ENCODE measurements at places on chromosomes 11 and 22. TPM values are rescaled to one million over a fixed set of nuclear protein-coding genes. Genes with fewer than 3 reads are reported as not detected.

ARHGAP42 gene
- total RNA-seq: 0.46 TPM

NXPE1 gene
- total RNA-seq: not detected

GALR3 gene
- not detected for total RNA-seq

APOA1 gene
- not detected for total RNA-seq

DNA sequence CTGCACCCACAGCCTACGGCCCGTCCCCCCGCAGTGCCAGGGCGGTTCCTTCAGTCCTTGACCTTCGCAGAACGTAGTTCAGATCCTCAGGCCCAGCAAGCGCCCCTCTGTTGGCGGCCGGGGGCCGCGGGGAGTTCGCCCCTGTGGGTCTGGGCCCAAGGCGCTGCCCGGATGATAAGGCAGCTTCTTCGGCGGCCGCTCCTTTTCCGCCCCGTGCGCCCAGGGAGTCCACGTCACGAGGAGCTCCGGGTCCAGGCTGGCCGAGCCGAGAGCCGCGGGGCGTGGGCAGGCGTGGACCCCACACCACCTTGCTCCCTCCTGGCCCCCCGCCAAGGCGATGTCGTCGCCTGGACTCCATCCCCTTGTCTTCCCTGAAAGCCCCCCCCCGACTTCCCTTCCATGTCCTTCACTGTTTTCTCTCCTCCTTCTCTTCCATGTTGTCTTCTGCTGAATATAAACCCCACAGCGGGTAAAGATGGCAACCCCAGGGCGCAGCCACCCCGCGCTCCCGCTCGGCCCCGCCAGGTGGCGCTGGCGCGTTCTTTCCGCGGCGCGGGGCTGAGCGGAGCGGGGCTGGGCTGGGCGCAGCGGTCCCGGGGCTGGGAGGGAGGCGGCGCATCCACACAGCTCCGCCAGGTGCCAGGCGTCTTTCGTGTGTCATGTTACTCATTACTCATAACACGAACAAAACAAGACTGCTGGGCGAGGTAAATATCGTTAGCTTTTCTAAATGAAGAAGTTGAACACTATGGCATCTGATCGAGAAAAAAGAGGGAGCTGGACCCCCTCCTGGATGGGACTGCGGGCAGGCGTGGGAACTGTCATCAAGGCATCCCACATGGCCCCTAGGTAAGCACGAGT is 321.0 kb downstream of the NTM start:
- DNase-seq: no peak

- DNase-seq: no peak
Observed at GRCh38 chr11:122741613-122742300, 86.2 kb downstream of the UBASH3B start.

GRCh38 chr22:40679249-40679963 is at the start of gene MCHR1:
MCHR1 (plus strand) TSS chr22:40679484; CDS start chr22:40679653, 169 bp downstream.
- DNase-seq: no peak

GRCh38 chr11:59206635-59207034 is 6.1 kb downstream of the MPEG1 start:
- DNase-seq: no peak

- no peak for DNase-seq
Observed at GRCh38 chr11:12361682-12362081, 15.7 kb upstream of the PARVA start.

- DNase-seq: peak; percentile 39
Observed at GRCh38 chr11:78039919-78040671, 17.0 kb upstream of the KCTD14 start.

DNA sequence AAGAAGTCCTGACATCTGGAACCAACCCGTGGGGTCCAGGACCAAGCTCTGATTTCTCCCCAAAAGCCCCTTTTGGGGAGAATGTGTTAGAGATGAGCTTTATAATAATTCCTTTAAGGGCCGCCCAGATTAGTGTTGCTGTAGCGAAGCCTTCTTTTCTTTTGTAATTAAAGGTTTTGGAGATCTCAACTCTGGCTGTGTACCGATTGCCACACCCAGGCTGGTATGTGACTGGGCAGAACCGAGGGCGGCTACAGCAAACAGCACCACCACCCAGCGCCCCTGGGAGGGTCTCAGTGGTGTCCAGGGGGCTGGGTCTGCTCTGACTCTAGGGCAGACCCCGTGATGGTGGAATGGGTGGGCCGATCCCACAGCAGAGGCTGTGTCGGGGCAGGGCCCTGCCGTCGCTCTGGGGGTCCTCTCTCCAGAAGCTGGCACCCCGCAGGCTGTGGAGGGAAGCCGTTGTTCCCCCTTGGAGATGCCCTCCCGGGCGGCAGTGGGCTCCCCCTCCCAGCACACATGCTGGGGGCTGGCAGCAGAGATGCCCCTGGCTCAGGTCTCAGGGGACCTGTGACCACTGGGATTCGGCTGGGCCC is 31.0 kb downstream of the TPCN2 start:
- no peak for DNase-seq

DNA sequence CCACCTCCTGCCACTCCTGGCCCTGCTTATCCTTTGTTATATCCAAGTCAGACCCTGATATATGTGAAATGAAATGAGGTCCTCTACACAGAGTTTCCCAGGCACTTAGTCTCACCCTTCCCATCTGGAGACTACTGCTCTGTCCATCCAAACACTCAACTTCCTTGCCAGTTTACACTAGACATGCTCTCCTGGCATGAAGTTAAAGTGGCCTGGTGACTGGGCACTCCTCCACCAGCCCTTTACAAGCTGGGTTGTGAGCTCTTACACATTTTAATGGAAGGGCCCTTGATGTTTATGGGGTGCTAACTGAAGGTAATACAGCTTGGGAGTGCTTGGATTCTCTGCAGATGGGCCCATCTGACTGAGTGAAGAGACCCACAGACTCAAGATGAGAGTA is 216.1 kb upstream of the NARS2 start:
- DNase-seq: no peak

DNA sequence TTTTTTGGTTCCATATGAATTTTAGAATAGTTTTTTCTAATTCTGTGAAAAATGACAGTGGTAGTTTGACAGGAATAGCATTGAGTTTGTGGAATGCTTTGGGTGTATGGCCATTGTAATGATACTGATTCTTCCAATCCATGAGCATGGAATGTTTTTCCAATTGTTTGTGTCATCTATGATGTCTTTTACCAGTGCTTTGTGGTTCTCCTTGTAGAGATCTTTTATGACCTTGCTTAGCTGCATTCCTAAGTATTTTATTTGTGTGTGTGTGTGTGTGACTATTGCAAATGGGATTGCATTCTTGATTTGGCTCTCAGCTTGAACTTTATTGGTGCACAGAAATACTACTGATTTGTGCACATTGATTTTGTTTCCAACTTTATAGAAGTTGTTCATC is 3.0 kb upstream of the CSF2RB start:
- DNase-seq: no peak

- DNase-seq: no peak
Observed at GRCh38 chr11:111932611-111932950, 4.6 kb upstream of the DIXDC1 start.

DNA sequence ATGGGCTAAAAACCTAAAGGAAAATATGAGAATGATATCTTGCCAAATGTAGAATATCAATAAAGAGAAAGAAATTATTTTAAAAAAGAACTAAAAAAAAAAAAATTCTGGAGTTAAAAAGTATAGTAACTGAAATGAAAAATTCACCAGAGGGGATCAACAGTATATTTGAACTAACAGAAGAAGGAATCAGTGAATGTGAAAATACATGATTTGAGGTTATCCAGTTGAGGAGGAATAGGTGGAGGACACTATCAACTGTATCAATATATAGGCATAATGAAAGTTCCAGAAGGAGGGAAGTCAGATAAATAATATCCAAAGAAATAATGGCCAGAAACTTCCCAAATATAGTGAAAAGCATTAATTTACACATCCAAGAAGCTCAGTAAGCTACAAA is 16.1 kb upstream of the HORMAD2 start:
- DNase-seq: no peak

DNA sequence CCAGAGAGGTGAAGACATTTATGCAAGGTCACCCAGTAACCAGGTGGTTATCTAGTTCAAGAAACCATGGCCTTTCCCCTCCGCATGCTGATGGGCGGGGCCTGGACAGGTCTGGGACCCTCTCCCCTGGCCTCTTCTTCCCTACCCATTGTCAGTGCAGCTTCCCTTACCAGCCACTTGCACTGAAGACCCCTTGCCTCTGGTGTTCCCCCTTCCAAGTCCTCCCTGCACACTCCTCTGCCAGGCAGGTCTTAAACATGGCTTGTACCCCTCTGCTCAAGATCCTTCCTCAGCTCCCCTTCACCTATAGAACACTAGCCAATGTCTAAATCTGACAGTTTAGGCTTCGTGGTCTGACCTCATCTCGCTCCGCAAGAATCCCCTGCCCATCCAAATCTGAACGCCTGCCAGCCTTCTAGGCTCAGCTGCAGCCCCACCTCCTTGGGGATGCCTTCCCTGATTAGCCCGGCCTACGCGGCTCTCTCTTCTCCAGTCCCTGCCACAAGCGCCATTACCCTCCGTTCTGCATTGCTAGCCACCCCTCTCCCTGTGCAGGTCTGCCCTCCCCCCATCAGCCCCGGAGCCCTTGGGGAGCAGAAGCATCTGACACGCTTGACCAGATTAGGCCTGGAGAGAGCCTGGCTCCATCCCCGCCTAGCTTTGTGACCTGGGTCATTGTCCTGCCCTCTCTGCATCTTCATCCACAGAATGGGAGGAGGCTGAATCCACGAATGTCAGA is 213.8 kb downstream of the DSCAML1 start:
- no peak for DNase-seq

DNA sequence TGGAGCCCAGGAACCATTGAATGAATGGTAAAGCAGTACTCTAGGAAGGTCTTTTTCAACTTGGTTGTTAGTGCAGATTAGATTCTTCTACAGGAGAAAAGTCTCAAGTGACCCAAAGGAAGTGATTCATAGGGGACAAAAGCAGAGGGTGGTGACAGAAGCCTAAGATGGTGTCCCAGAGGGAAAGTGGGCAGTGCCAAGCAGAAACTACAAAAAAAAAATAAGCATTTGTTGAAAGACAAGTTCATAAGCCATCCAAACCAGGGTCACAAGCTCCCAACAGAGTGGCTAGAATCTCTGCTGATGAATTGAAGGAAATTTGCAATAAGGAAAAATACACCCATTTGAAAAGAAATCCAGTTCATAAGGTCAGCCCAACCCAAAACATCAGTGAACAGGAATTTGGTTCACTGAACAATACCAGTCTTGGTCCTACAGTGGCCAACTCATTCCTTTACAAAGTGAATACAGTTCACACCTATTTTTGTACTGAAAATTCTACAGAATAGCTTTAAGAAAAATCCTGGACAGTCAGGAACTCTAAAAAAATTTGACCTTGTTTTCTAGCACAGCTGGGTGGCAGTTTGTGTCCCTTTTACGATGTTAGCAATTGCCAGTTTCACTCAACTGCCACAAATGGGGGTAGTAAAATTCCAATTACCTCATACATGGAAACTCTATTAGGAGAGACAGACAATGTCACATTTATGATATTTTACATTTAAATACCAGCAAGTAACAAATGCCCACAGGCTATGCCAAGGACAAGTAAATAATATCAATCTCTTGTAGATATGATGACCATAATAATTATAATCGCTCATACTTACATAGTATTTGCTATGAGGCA is 21.6 kb upstream of the NUP160 start:
- no peak for DNase-seq

- DNase-seq: no peak
Observed at GRCh38 chr11:23688835-23689234, 808.0 kb upstream of the LUZP2 start.

DNA sequence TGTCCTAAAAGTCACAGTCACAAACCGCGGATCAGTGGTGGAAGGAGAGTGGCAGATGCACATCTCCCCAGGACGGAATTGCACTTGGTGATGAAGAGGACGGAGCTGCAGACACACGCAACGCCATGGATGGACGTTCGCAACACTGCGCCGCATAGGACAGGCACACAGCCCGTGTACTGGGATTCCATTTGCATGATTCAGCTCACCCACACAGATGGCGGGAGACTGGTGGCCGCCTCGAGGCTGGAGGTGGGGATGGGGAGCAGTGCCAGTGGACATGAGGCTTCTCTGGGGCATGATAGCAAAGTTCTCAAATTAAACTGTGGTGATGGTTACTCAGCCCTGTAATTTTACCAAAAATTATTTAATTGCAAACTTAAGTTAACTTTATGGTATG is 37.4 kb downstream of the DUSP8 start:
- DNase-seq: no peak
